Right lobe of liver (tissue), 6 donors: ENCODE measurements at places on chromosomes 3 and 15. TPM values are rescaled to one million over a fixed set of nuclear protein-coding genes. Genes with fewer than 3 reads are reported as not detected.

- no peak for DNase-seq
These were observed 1.1 kb downstream of the GRAMD2A start for GRCh38 chr15:72196409-72197040.

DNA sequence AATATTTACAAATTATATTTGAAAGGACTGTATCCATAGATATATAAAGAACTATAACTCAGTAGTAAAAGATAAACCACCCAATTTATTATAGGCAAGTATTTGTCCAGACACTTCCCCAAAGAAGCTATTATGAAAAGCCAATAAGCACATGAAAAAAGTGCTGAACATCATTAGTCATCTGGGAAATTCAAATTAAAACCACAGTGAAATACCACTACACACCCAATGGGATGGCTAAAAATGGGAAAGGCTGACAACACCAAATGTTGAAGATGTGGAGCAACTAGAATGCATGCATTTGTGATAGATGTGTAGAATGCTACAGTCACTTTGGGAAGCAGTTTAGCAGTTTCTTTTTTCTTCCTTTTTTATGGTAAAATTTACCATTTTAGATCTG, 147.0 kb downstream of the PDE8A start:
- no peak for DNase-seq

GRCh38 chr15:95975212-95975611, 355.3 kb upstream of the NR2F2 start:
- no peak for DNase-seq

DNA sequence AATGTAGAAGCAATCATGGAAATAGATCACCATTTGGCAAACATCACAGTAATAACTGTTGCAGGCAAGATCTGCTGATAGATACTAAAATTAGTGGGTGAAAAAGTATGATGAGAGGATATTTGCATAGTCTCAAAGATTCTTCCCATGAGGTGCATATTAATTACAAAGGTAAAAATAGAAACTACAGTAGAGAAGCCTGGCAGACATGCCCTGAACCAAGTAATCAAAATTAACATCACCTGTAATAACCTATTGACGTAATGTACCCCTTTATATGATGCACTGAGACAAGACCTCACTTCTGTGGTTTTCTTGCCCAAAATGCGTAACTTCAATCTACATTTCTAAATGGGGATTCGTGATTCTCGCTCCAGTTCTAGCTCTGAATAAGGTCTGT, 14.4 kb downstream of the POMGNT2 start:
- DNase-seq, result no peak

- no peak for DNase-seq
These were observed 28.9 kb downstream of the UBE2E2 start for GRCh38 chr3:23232016-23232415.

- DNase-seq, result no peak
These were observed 48.5 kb downstream of the EFHB start for GRCh38 chr3:19885468-19885867.

- no peak for DNase-seq
These were observed 775 bp downstream of the CCNDBP1 start for GRCh38 chr15:43186003-43186353.

GRCh38 chr3:27632431-27633223, 89.5 kb downstream of the EOMES start:
- no peak for DNase-seq

- peak; percentile 52 for DNase-seq
These were observed 595 bp downstream of the DPH6 start for GRCh38 chr15:35545316-35545823.

GRCh38 chr3:171685116-171685895, 125.0 kb downstream of the PLD1 start:
- no peak for DNase-seq

- no peak for DNase-seq
These were observed 117.0 kb upstream of the CHL1 start for GRCh38 chr3:79542-79941.

GRCh38 chr3:193850084-193850619, 257.1 kb downstream of the OPA1 start:
- DNase-seq, result no peak

DNA sequence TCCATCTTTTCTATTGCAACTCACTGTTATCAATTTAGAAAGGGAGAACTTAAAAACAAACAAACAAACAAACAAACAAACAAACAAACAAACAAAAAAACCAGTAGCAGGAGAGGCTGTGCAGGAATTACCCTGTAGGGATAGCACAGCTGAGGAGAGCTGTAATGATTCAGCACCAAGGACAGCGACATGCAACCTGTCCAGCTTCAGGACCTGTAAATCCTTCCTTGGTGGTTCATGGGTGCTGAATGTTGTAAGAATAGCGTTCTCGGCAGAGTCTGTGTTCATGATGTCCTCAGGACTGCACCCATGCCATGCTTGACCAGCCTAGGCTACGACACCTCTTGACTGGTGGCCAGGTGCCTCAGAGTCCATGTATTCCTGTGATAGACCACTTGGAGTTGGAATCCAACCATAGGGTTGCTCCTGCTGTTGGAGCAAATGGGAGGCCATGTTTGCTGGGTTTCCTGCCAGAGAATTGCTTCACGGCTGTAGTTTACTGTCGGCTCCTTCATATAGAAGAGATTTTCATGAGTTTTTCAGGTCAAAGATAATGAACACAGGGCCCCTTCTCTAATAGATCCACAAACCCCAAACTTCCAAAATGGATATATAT, 65.9 kb downstream of the CACNA2D3 start:
- no peak for DNase-seq

DNA sequence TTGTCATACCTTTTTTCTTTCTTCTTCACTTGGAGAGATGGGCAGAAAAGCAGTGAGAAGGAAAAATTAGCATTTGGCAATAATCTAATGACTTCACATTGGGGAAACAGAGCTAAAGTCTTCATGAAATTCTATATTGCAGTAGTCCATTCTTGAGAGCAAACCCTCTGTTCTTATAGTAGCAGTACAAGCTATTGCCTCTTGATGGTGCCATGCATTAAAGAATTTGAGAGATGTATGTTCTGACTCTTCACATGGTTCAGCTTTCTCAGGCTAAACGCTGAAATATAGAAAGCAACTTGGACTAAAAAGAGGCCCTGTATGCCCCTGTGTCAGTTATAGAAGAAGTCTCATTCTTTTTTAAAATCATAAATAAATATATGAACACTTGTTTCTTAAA, 36.0 kb downstream of the PHLDB2 start:
- no peak for DNase-seq

- no peak for DNase-seq
These were observed 184.1 kb downstream of the MECOM start for GRCh38 chr3:169479314-169479939.

GRCh38 chr3:126245811-126246727, 65.7 kb upstream of the ALDH1L1 start:
- peak; percentile 66 for DNase-seq

DNA sequence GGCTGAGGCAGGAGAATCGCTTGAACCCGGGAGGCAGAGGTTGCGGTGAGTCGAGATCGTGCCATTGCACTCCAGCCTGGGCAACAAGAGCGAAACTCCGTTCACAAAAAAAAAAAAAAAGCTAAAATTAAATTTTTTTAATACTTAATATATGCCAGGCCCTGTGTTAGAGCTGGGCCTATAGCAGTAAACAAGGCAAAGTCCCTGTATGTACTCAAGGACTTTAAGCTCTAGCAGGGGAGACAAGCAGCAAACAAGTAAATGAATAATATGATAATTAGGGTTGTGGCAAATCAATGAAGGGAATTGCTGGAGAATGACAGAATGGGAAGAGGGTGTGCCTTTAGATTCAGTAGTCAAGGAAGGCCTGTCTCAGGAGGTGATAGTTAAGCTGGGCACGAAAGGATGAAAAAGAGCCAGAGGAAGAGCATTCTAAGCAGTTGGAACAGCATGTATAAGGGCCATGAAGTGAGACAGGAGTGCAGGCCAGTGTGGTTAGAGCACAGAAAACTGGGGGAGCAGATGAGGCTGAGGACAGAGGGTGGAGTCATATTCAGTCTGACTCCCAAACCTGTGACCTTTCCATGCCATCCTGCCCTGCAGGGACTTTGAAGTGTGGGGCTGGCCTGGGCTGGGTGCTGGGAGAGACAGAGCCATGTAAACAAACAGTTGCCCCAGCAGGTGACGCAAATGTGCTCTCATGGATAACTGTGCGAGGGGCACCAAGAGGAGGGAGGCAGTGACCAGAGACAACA, 6.6 kb upstream of the RAF1 start:
- peak; percentile 89 for DNase-seq

Gene EFL1
- 9.2 TPM for total RNA-seq

Gene NR2E3
- total RNA-seq, result not detected

Gene SMC4
- 11.7 TPM for total RNA-seq

Gene P2RY12
- 1.3 TPM for total RNA-seq

Gene ABHD14A
- total RNA-seq, result 18.0 TPM

Gene FGF7
- total RNA-seq, result 0.15 TPM

Gene CHRFAM7A
- not detected for total RNA-seq

Gene SHC4
- not detected for total RNA-seq

Gene DNASE1L3
- 98.2 TPM for total RNA-seq

Gene MYEF2
- total RNA-seq, result 0.31 TPM

Gene KIF15
- total RNA-seq, result 0.20 TPM

Gene SLC12A8
- total RNA-seq, result 21.4 TPM

Gene CYP1A1
- total RNA-seq, result 12.5 TPM
